CD4-positive, alpha-beta T cell treated with Interleukin-4 for 4 hours (primary cell): ENCODE measurements at places on chromosomes 7 and 10.

DNA sequence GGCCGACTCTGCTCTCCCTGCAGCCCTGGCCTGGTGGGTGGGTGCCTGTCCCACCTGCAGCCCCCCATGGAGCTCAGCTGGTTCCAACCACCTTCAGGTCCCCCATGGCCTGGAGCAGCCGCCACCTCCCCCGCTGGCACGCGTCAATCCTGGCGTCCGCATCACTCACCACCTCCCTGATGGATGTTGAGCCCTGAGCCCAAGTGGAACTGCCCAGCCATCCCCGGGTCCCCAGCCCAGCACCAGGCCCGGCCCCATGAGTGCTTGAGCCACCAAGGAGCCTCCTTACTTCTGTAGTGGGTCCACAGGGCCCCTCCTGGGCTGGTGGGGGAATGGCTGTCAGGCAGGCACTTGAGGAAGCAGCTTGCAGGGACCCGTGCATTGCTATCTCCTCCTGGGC is 14.6 kb downstream of the AGAP3 start:
- DNase-seq = no peak

DNA sequence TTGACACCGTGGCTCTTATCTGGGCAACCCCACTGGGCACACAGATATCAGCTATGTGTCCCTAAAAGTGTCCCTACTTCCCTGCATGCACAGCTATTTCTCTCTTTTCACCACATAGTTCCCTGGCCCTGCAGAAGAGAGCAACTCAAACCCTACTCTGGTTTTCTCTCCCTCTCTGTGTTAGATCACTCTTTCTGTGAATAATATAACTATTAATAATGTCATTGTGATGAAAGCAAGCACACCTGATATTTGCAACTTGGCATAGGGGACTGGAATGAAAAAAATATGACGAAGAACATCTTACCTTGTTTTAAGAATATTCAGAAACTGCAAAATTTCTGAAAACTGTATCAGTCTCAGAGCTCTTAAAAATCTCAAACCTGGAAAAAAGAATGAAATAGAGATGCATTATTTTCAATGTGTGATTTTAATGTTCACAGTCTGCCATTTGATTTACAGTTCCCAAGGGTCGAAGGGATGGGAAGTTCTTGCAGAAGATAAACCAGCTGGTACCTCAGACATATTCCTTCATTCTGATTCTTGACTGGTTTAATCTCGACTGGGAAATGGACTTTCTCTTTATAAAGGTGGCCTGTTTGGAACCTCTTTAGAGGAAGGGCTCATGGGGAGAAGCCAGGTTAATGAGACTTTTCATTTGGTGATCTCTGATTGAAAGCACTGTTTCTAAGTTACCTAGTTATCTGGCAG is 516.8 kb downstream of the KCNMA1 start:
- DNase-seq = no peak

DNA sequence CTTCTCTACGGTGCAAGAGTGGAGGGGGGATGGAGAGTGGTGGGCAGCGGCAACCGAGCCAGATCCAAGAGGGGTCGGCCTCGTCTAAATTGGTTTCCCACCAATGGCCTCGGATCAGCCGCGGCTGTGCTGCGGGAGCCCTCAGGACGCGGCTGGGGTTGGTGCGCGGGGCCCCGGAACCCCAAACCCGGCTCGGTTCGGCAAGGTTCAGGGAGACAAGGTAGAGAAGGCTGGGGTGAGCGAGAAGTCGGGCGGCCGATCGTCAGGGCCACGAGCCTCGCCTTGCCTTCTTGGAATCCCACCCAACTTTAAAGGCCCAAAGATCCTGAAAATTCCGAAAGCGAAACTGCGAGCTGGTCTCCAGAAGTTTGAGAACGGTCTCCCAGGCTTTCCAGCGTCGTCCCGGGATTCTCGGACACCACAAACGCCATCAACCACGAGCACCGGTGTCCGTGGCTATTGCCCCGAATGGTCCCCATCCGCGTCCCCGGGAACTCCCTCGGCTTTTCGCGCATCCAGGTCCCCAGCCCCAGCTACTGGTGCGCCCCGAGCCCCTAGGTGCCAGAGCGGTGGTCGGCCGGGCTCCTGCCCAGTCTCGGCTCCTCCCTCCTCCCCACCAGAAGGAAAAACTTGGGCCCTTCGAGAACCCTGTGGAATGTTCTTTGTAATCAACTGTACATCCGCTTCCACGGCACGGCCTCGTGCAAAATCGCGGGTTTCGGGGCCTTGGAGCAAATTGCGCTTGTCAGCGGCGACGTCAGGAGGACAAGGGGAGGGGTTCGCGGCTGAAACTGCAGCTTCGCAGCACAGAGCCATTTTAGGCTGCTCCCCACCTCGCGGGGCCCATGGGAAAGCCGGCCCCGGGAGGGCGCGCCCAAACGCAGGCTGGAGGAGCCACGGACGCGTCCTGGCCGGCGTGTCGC is 3.2 kb downstream of the SFMBT2 start:
- DNase-seq = no peak

GRCh38 chr7:44759246-44759645 is 10.6 kb downstream of the ZMIZ2 start:
- no peak for DNase-seq

DNA sequence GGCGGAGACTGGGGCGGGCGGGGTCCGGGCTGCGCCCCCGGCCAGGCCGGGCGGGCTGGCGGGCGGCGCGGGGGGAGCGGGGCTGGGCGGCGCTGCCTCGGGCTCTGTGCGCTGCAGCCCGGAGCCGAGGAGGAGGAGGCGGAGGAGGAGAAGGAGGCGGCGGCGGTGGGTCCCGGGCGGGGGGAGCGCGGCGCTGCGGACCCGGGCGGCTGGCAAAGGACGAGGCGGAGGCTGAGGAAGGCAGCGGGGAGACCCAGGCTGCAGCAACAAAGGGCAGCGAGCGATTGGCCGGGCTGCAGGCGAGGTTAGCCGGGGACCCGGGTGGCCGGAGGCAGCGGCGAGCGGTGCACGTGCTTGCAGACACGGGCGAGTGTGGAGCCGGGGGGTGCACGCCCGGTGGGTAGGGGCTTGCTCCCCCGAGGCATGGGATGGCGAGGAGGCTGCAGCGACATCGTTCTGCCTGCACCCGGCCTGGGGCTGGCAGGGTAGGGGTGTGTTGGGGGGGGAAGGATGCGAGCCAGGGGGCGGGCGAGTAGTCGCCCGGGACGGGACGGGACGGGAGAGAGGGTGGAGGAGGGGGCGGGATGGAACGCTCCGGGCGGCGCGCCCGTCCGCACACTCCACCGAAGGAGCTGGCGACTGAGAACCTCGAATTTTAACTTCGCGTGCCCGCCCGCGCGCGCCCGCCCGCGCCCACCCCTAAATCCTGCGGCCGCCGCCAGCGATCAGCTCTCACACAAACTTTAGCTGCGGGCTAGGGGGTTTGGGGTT is 844 bp upstream of the KAT6B start:
- peak; percentile 43 for DNase-seq

GRCh38 chr10:116880716-116881482 is 31.6 kb downstream of the ENO4 start:
- DNase-seq = no peak

DNA sequence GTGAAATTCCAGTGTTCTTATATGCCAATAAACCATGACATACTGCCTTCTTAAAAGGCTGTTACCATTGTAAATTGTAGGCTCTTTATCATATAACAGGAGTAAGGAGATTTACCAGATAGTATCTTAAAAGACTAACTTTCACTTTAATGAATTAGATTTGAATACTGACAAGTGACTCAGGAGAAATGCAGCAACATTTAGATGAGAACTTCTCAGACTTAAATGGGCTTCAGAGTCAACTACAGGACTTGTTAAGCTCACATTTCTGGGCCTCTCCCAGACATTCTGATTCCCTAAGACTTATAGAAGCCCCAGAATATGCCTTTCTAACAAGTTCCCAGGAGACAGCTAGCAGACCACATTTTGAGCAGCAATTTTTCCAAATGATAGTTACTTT is 466.3 kb downstream of the ARL4A start:
- DNase-seq = no peak

GRCh38 chr7:72176875-72177274 is 235.3 kb downstream of the CALN1 start:
- DNase-seq = no peak

- DNase-seq = no peak
Measured at GRCh38 chr10:84825330-84825729, 496.9 kb downstream of the CCSER2 start.

- no peak for DNase-seq
Measured at GRCh38 chr10:132360766-132361447, 28.9 kb downstream of the LRRC27 start.

DNA sequence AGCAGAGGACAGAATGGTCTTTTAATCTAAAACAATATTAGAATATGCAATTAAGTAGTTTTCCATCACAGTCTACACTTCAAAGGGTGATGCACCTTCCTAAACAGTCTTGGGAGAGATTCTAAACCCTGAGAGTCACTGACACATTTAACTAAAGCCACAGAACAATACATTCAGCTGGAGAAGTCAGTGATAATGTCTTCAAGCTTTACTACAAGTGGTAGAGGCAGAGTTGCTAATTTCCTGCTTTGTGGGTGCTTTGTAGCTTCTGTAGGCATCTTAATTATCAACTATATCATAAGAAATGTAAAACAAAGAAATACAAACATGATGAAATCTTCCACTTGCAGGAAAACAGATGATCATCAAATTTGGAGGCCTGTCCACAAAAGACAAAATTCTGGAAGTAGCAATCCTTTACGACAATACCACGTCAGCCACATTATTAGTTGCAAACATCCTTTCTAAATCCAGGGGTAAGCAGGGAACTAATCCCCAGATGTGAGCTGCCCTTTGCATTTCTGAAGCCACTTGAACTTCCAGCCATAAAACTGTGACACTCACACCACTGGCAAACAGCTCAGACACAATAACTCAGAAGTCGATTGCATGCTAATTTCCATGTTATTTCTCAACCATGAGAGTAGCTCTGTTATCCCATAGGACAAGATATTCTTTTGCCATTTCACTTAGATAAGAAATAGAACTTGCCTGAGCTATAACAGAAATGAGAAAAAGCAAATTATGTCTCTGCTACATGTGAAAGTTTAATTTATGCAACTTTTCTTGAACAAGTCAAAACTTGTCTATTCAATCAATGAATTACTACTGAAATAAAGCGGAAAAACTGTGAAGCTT is 212.2 kb downstream of the FAM107B start:
- DNase-seq = peak; percentile 58

DNA sequence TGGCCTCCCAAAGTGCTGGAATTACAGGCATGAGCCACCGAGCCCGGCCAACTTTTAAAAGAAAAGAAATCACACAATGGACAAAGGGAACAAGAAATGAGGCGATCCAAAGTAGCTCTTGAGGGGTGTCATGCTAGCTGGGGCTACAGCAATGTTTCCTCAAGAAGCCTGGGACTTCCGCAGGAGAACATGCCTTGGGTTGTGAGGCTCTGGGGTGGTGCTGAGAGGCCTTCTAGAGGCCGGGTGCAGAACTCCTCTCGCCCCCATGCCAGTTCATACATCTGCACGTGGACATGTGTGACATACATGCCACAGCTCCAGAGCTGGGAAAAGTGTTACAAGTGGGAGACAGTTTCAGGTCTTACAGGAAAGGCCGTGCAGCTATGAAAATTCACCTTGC is 238.2 kb downstream of the SKAP2 start:
- DNase-seq = no peak

DNA sequence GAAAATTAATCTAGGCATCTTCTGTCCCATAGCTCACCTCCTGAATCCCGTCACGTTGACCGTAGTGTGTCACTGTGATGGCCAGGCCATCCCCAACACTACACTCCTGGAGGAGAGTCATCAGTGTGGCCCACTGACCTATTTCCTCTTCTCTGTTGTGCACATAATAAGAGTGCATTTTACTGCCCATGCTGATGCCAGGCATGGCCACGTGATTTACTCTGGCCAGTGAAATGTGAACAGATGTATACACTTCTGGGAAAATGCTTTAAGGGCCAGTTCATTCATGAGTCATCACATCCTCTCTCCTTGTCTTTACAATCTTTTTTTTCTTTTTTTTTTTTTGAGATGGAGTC is 101.9 kb upstream of the PIP4K2A start:
- DNase-seq = no peak

DNA sequence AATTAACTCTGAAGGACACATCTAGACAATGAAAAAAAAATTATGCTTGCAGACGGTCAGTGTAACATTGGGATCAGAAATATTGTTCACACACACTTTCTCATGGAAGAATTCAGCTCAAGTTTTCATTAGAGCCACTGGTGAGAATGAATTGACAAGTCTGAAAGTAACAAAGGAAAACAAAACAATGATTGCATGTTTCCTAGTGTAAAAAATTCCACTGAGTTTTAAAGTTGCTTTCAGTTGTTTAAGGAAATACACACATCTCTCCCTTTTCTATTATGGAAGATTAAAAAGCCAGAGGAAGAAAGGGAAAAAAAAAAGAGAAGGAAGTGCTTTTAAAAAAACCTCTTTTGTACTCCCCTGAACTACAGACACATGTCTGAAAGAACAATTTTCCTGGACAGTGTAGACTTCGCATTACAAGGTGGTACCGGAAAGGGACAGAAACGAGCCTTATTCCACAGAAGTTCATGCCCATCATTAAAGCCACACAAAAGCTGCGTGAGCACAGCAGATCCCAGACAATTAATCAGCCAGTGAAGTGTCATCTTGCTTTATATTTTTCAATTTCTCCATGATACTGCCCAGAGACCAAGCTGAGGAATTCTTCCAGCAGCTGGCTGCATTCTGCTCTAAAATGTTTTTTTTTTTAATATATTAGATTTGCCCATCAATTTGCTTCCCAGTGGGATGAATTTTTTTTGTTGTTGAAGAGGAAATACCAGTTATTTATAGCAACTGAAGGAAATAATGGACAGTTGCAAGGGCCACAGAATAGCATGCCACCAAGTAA is 294.8 kb downstream of the DOCK4 start:
- no peak for DNase-seq

DNA sequence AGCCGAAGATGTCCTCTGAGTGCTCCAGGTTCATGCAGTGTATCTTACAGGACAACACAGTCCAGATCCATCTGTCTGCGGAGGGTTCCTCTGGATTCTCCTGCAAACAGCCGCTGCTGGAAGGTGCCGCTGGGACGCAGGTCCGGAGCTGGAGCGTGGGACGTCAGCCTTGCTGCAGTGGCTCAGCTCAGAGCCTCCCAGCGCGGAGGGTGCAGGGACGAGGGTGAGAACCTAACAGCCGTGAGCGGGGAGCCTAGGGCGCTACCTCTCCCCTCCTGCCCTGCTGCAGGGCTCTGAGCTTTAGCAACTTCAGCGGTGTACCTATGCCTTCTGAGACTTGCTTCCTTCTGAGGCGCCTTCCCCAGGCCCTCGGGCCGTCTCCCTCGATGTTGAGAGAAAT is 137.6 kb upstream of the TMEM72 start:
- DNase-seq = no peak

DNA sequence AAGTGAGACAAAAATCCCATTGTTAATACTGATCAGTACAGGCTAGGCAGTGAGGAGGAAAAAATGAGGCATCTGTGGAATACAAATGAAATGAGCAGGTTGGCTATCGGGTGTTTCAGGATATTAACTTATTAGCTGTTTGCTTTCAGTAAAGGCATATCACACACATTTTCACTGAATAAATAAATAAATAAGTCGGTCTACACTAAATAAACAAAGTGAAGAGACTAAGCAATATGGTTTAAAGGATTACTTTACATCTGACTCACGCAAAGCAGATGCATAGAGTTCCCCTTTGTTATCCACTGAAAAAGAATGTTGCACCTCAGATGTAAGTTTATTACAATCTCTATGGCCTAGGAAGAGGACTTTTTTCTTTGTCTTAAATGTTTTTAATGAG is 6.3 kb upstream of the SEMA3A start:
- DNase-seq = no peak

- DNase-seq = no peak
Measured at GRCh38 chr10:103555325-103555649, 61.8 kb downstream of the NEURL1 start.

GRCh38 chr10:71627230-71627939 is 92.2 kb downstream of the C10orf105 start:
- DNase-seq = no peak
